ENCODE measurements at places on chromosomes 4 and X.

DNA sequence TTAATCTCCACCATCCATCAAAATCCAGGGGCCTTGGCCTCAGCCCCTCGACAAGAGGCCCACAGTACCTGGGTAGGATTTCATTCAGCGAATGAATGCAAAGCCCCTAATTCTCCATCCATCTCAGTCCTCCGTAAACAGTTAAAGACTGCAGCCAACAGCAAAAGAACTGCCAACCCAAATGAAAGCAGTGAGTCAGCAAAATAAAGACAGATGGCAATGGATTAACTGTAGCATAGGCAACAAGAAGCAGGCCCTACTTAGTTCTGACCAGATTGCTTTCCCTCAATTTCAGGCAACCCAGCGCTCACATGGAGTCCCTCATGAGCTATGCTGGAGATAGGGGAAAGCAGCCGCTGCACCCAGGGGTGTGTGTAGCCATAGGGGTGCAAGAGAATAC, 21.4 kb downstream of the PLAC1 start:
- DNase-seq = no peak

DNA sequence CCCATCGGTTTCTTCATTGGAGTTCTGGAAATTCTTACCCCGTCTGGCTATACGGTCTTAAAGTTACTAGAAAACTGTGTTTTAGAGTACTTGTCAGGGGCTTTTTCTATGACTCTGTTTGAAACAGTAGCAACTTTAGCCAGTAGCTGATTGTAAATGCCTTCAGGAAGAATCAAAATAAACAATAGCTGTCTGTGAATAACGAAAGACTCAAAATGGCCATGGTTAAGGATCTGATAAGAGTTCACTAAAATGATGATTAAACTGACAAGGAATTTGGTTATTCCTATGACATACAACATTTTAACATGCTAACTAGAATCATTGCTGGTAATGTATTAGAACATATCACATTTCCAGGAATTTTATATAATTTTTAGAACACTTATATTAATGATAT, 191.0 kb downstream of the EVC2 start:
- DNase-seq = no peak

- no peak for DNase-seq
These were observed 882 bp upstream of the STIM2 start for GRCh38 chr4:26859762-26860156.

DNA sequence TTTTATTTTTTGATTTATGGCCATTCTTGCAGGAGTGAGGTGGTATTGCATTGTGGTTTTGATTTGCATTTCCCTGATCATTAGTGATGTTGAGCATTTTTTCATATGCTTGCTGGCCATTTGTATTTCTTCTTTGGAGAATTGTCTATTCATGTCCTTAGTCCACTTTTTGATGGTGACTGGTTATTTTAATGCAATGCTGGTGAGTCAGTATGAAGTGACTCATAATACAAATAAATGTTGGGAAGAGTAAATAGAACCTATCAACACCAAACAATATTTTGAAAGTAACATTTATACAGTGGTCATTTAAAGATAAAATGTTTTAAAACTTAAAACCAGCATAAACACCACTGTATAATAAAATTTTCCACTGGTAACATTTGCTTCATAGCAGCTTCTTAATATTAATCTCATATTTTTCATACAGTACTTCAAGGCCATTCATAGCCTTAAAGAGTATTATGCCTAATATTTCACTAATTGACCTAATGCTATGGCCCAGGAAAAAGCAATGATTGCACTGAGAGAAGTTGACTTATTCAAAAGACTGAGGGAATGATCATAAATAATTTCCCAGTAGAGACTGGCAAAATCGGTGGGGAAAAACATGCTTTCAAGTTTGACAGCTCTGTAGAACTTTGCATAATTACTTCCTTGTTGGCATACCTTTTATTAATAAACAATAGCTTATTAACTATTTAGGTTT, 33.9 kb downstream of the CASK start:
- no peak for DNase-seq

GRCh38 chrX:18883234-18883960, 100.5 kb downstream of the PHKA2 start:
- DNase-seq = no peak

DNA sequence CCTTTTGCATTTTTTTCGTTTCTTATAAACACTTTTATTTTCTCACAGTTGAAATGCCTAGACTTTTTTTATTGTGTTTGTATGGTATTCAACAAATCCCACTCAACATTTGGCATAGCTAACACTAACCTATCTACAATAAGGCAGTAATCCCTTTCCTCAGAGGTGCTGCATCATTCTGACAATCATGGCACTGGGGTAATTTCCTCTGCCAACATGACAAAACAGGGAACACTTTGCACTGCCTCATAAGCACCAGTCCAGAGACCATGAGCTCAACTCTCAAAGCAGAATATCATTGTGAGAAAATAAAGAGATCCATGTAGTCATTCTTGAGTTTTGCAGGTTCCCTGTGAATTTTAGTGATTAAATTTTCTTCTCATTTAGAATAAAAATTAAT, 183.8 kb upstream of the INTU start:
- DNase-seq = no peak

DNA sequence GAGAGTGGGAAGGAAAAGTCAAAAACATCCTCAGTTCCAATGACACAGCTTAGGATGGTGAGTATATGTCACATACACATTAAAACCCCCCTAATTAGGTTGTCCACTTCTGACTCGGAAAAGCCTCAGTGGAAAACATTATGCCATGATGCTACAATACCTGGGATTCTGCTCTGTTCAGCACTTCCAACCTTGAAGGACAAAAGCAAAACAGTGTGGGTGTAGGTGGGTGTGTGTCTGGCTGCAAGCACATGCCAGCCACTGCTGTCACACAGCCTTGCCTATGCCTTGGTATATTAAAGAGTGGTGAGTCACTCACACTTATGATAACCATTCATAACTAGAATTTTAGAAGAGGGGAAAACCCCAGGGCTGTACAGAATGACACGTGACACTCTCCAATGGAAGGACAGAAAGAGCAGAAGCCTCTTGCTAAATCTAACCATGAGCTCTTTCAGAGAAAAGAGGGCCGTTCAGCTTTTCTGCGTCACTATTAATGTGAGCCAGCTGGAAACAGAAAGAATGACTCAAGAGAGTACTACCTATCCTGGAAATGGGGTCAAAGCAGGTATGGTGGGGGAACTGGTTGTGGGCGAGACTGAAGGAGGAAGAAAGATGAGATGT, 159.6 kb downstream of the TET2 start:
- no peak for DNase-seq

- no peak for DNase-seq
These were observed 16.0 kb upstream of the FGF2 start for GRCh38 chr4:122810669-122811068.

DNA sequence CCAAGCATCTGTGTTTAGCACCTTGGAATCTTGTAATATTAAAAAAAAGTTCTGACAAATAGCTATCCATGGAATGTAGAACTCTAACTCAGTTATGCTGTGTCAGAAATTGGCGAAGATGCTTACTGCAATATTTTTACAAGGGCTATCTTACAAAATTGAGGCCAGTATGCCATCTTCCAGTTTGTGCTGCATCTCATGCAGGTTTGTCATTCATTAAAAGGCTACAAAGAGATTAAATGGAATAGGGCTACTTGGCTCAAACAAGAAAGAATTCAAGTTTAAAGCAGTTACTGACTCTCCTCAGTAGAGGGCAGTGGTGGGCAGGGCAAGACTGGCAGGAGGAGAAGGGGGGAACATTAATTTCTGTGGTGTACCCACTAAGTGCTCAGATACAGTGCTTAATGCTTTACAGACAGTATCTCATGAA, 66.5 kb downstream of the SHROOM4 start:
- DNase-seq = no peak

DNA sequence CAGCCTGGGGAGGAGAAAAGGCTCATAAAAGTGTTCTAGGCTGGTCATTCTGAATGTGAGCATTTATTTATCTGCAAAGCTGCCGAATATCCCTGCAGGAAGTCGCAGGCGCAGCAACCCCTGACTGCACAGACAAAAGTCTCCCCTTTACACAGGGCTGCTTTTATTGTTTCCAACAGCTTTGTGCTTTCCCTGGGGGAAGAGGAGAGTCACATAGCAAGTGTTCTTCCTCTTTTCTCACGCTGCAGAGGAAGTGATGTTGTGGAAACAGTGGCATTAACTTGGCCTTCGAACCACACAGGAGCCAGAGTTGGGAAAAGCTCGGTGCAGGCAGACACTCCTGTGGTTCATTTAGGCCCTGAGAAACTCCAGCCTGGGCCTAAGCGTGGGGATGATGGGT, 81.5 kb upstream of the BCOR start:
- DNase-seq = no peak

DNA sequence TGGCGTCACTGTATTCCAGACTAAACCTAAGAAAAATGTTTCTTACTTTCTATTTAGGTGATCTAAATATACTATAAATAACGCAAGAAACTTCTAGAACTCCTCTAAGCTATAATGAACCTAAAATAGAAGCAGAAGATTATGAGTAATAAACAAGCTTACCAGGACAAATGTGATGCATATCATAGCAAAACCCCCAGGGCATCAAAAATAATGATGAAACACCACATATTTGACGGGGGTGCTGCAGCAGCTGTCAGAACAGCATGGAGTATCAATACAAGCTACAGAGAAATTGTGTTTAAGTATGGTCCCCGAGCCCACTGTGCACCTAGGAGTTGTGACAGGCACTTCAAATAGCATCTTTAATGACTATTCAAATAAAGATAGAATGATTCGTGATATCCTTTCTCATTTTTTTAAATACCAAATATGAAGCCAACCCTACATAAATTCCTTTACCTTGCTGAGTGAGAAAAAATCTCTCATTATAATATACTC, 337.3 kb downstream of the CENPC start:
- DNase-seq = no peak

DNA sequence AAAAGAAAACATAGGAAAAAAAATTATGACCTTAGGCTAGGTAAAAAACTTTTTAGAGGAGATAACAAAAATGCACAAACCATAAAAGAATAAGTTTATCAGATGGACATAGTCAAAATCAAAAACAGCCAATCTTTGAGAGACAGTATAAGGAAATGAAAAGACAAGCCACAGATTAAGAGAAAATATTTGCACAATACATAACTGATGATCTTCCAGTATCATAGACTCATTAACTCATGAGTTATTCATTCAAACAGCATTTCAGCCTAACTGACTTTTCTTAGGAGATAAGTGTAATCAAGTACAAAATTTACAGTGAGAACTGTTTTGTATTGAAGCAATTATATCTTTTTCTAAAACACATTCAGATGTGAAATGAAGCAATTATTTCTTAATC, 183.8 kb downstream of the FBXO8 start:
- DNase-seq = no peak

DNA sequence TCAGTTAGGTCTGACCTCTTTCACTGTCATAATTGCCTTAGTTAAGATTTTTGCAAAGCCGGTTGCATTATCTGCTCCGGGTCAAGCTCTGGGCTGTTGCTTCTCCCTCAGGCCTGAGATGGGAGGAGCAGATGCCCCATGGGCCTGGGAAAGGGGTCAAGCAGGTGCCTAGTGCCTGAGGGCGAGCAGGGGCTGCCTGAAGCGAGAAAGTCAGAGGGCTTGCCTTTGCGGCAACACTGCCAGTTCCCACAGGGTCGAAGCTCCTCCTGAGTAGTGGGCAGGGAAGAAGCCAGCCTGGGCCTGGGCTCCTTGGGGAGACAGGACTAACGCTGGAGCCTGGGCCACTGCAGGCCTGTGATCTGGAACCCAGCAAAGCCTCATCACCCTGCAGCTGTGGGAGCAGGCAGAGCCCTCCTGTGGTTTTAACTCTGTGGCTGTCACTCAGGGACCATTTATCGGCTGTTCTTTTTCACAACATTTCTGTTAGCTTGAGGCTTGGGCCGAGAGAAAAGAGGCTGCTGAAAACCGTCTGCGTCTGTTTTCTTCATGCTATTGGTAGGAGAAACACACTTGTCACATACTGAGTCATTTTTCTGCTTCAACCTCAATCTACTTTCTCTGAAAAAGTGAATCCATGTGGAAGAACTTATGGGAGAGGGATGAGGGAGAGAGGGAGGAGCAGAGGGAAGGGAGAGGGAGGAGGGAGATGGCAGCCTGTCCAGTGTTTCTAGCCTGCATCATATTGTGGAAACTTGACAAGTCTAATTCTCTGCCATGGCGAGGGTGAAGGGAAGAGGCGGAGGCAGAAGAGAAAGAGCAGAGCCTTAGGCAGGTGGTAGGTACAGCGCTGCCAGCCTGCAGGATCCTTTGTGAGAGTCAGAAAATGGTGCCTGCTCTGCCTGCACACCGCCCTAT, 68.4 kb downstream of the RHOH start:
- DNase-seq = no peak

- no peak for DNase-seq
These were observed 1911.4 kb downstream of the STIM2 start for GRCh38 chr4:28772066-28772465.

GRCh38 chrX:55452833-55453124, 852 bp downstream of the MAGEH1 start:
- DNase-seq = no peak

- no peak for DNase-seq
These were observed 6.1 kb upstream of the HCCS start for GRCh38 chrX:11105080-11105479.

GRCh38 chr4:83408908-83409307, 46.7 kb downstream of the HELQ start:
- DNase-seq = peak; percentile 73

- no peak for DNase-seq
These were observed at the start of gene NUDT11 for GRCh38 chrX:51496501-51497291. TSS of gene NUDT11 (minus strand) at chrX:51496592. CDS start at chrX:51496444, 148 bp downstream.

- DNase-seq = no peak
These were observed 1162.1 kb downstream of the RAPGEF2 start for GRCh38 chr4:160265014-160265413.

GRCh38 chr4:147942729-147943128, 210.8 kb downstream of the ARHGAP10 start:
- DNase-seq = no peak

DNA sequence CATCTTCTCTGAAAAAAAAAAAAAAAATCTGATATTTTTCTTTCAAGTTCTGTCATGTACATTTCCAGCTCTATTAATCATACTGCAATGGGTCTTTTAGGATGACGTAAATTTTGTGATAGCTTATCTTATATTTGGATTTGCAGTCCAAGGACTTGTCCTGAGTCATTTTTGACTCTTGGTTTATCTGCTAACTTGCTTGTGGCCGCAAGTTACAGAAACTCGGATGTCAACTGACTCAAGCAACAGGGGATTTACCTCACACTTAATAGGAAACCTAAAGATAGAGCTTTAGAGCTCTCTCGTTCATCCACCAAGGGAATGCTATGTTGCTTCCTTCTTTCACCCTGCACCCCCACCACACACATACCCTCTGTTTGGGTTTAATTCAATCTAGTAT, 1433.8 kb upstream of the TENM3 start:
- no peak for DNase-seq

- no peak for DNase-seq
These were observed 73.9 kb downstream of the INTS12 start for GRCh38 chr4:105634402-105635080.

GRCh38 chrX:118373538-118373937, 27.6 kb downstream of the WDR44 start:
- no peak for DNase-seq

- no peak for DNase-seq
These were observed 293.7 kb downstream of the PCDH18 start for GRCh38 chr4:137238456-137239162.

- DNase-seq = no peak
These were observed 82.6 kb downstream of the SCD5 start for GRCh38 chr4:82715731-82716617.
